ENCODE measurements at places on chromosomes 7 and 10. TPM values are rescaled to one million over a fixed set of nuclear protein-coding genes. Genes with fewer than 3 reads are reported as not detected.

DNA sequence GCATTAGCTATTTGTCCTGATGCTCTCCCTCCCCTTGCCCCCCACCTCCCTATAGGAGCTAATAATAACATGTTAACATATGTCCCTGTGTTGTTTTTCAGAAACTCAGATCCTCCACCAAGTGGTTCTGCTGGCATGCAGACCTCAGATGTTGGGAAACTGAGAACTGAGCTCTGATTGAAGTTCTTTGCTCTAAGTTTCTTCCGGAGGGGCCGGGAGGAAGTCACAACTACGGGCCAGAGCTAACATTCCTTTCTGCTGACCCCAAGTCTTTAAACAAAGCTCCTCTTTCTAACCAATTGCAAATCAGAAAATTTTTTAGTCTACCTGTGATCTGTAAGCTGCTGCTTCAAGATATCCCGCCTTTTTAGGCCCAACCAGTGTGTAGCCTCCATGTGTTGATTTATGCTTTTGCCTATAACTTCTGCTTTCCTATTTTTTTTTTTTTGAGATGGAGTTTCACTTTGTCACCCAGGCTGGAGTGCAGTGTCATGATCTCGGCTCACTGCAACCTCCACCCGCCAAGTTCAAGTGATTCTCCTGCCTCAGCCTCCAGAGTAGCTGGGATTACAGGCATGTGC lies 66.6 kb downstream of the LYZL1 start:
- DNase-seq = no peak

DNA sequence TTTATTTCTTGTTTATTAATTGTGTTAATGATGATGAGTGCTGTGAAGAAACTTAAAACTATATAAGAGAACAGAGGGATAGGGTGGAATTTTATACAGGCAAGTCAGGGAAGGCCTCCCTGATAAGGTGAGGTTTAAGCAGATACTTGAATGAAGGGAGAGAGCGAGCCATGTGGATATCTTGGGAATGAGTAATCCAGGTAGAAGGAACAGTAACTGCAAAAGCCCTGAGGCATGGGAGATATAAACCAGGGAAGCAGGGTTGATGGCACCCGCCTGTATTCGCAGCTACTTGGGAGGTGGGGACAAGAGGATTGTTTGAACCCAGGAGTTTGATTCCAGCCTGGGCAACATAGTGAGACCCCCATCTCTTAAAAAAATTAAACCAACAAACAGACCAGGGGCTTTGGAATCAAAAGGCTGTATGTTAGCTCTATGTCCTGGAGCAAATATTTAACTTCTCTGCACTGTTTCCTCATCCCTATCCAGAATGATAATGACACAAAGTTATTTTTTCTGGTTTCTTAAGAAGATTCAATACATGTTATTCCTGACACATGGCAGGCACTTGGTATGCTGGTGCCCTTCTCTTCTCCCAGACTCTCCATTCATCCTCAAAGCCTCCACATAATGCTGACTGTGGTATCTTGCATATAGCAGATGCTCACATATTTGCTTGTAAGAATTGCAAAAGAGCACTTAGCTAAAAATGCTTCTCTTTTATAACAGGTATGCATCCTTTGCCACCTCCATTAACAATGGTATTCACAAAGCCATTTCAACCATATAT lies 169.3 kb downstream of the CHN2 start:
- no peak for DNase-seq

GRCh38 chr10:21399392-21400035 lies 126.0 kb downstream of the SKIDA1 start:
- DNase-seq = no peak

DNA sequence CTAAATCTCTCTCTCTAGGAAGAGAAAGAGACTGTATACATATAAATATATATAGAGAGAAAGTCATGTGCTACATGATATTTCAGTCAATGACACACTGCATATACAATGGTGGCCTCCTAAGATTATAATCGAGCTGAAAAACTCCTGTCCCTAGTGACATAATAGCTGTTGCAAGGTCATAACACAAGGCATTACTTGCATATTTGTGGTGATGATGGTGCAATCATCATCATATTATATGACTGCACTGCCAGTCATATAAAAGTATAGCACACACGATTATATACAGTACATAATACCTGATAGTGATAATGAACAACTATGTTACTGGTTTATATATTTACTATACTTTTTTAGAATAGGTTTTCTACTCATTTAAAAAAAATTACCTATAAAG lies 316.7 kb downstream of the FGFR2 start:
- DNase-seq = no peak

GRCh38 chr7:132138817-132139216 lies 437.5 kb downstream of the PLXNA4 start:
- DNase-seq = no peak

- no peak for DNase-seq
Measured at GRCh38 chr7:12982178-12982577, 294.7 kb downstream of the ARL4A start.

- DNase-seq = no peak
Measured at GRCh38 chr7:145252031-145252430, 416.2 kb upstream of the TPK1 start.

GRCh38 chr10:49280001-49280408 lies 19.0 kb upstream of the C10orf71 start:
- peak; percentile 68 for DNase-seq

- DNase-seq = no peak
Measured at GRCh38 chr10:69709366-69709941, 79.4 kb downstream of the FAM241B start.

DNA sequence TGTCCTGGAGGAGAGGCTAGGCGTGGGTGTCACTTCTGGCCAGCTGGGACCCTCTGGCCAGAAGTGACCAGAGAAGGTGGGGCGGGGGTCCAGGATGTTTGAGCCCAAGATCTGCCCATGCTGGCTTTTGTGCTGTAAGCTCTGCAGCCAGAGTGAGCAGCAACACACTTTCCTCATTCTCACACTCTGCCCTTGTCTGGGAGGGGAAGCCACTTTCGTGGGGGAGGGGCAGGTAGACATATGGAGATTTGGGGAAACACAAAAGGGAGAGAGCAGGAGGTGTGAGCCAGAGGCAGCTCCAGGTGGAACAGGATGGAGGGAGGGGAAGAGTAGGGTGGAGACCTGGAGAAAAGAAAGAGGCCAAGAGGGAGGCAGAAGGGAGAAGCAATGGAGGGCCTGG lies 31.5 kb upstream of the ADCYAP1R1 start:
- no peak for DNase-seq

GRCh38 chr7:20894806-20895205 lies 108.1 kb upstream of the SP8 start:
- DNase-seq = no peak

DNA sequence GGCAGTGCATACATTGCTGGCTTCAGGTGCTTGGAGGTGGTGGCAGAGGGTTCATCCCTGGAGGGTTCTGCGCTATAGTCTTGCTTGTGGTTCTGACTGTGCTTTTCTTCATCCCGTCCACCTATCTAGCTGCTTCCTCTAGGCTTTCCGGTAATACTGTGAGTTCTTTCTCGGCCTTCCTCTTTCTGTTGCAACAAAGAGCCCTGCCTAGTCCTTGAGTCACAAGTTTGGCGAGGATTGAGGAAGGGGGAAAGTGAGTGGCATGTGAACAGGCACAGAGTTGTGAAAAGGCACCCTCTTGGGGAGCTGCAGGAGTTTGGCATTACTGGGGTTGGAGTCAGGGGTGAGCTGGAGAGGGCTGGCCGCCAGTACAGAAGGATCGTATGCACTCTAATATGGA lies 123.0 kb downstream of the SH2D4B start:
- no peak for DNase-seq

DNA sequence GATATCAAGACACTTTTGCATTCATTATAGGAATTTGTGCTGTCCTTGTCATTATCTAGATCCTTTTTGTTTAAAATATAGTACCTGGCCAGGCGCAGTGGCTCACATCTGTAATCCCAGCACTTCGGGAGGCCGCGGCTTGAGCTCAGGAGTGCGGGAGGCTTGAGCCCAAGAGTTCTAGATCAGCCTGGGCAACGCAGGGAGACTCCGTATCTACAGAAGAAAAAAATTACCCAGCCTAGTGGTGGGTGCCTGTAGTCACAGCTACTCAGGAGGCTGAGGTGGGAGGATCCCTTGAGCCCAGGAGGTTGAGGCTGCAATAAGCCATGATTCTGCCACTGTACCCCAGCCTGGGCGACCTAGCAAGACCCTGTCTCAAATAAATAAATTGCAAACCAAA lies 621 bp upstream of the MORN4 start:
- DNase-seq = no peak

- no peak for DNase-seq
Measured at GRCh38 chr7:98135984-98136383, 29.3 kb downstream of the LMTK2 start.

DNA sequence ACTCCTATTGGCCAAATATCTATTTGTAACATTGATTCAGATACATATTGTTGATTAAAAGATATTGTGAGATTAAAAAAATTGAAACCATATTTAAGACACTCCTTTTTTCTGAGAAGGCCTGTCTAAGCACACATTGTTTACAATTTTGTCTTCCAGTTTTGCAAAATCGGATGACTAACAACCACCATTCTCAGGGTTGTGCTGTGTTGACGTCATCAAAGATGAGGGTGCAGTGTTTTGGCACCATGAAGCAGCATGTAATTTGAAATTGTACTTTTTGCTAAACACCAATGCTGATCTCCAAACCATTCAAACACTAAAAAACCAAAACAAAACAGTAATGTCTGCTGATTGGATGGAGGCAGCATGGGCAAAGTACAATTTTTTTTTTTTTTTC lies 7.4 kb downstream of the CREB5 start:
- DNase-seq = peak; percentile 66

GRCh38 chr10:125060826-125061556 lies 99.4 kb downstream of the CTBP2 start:
- peak; percentile 67 for DNase-seq

GRCh38 chr10:72277996-72278667 lies 4.4 kb downstream of the DDIT4 start:
- DNase-seq = no peak

Gene CDHR3
- 5.7 TPM for total RNA-seq

Gene FAM13C
- total RNA-seq = 10.7 TPM

Gene GPC2
- not detected for total RNA-seq

Gene RPS24
- total RNA-seq = 1,878 TPM

Gene MEOX2
- total RNA-seq = 35.0 TPM

Gene VWDE
- not detected for total RNA-seq

Gene CFAP70
- total RNA-seq = not detected

Gene SLC16A9
- total RNA-seq = 2.9 TPM

Gene SFRP4
- total RNA-seq = 25.7 TPM

Gene CYP2E1
- total RNA-seq = 11.9 TPM

Gene ZNF727
- not detected for total RNA-seq

Gene ASB15
- total RNA-seq = not detected

All from ascending aorta (tissue), 2 donors.